ENCODE measurements at places on chromosomes 4 and X. TPM values are rescaled to one million over a fixed set of nuclear protein-coding genes. Genes with fewer than 3 reads are reported as not detected.

The BST1 gene
- 5.3 TPM for polyA plus RNA-seq

The GRIA2 gene
- polyA plus RNA-seq = 5.3 TPM

The SAGE1 gene
- polyA plus RNA-seq = not detected

The TMEM271 gene
- not detected for polyA plus RNA-seq

GRCh38 chrX:40298572-40299479 is 201.1 kb upstream of the BCOR start:
- DNase-seq = peak; percentile 40

DNA sequence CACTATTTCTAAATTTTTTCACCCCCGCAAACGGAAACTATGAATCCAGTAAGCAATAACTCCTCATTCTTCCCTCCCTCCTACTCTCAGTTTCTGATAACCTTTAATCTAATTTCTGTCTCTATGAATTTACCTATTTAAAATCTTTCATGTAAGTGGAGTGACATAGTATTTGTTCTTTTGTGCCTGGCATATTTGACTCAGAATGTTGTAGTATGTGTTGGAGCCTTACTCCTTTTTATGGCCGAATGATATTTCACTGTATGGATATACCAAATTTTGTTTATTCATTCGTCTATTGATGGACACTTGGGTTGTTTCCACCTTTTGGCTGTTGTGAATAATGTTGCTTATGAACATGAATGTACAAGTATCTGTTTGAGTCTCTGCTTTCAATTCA is 61.1 kb upstream of the C1GALT1C1 start:
- DNase-seq = no peak

DNA sequence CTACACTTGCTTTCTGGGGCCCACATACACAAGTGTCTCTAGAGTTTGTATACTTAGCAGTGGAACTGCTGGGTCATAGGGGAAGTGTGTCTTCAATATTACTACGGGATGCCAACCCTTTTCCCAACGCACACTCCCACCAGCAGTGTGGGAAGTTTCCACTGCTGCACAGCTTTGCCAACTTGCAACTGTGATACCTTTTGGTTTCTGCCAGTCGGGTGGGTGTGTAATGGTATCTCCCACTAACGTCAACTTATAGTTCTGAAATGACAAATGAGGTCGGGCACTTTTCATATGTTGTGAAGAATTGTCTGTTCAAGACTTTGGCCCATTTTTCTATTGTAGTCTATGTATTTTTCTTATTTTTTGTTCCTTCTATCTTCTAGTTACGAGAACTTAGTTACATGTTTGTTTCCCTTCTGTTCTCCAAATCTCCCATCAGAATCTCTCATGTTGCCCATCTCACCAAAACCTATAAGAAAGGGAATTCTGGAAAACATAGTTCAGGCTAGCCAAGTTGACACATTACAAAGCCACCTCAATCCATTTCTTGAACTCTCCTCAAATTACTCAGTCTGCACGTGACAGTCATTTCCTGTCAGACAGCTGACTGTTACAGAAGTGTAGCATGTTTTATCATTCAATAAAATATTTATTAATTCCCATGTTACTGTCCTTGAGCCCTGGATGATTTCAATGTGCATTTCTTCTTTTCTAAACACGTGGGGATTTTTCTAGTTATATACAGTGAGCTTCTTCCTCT is 30.7 kb downstream of the PNMA6E start:
- no peak for DNase-seq

GRCh38 chrX:12223650-12224049 is 85.4 kb downstream of the FRMPD4 start:
- DNase-seq = no peak
